ENCODE measurements at places on chromosomes 3 and 15.
A peak's percentile ranks its signal among the peaks of the same experiment; 100 is the strongest.

- no peak for DNase-seq
These were observed 495.9 kb upstream of the NAALADL2 start for GRCh38 chr3:174363256-174363655.

GRCh38 chr3:130831719-130832400, 62.0 kb upstream of the ATP2C1 start:
- DNase-seq: no peak

- DNase-seq: no peak
These were observed 114.7 kb upstream of the TLE3 start for GRCh38 chr15:70212286-70212962.

DNA sequence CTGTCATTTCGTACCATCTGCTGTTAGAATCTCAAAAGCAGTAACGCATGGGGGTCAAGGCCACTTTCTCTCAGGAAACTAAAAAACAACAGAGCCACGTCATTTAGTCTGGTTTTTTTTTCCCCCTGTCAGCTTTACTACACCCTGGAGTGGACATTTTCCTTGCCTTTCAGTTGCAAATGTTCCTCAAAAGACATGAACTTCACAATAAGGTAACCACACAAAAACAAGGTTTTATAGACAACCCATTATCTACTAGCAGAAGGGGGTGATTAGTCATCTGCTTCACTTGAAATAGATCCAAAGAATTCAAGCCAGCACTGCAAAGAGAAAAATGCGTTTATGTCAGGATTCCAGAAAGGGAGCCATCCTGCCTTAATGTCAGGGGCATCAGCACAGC, 171.8 kb upstream of the CDIN1 start:
- DNase-seq: no peak

DNA sequence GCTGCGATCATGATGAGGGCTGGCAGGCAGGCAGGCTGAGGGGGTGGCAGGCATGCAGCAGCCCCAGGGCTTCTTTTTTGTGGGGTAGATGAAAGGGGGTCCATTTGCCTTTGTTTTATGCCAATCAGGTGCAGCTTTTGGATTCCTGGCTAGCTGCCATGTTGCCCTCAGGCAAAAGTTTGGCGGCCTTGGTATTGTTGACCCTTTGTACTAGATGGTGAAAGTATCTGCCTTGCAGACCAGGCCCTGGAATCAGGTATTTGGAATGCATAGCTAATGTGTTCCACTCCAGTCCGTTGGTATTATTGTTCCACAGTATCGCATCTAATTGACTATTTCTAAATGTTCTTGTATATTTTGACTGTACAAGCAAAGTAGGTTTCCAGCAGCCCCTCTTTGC, 35.0 kb downstream of the EEFSEC start:
- no peak for DNase-seq

GRCh38 chr3:150079029-150079739, 108.5 kb upstream of the PFN2 start:
- peak; percentile 43 for DNase-seq

- DNase-seq: no peak
These were observed 64.5 kb upstream of the CCR4 start for GRCh38 chr3:32886911-32887310.

DNA sequence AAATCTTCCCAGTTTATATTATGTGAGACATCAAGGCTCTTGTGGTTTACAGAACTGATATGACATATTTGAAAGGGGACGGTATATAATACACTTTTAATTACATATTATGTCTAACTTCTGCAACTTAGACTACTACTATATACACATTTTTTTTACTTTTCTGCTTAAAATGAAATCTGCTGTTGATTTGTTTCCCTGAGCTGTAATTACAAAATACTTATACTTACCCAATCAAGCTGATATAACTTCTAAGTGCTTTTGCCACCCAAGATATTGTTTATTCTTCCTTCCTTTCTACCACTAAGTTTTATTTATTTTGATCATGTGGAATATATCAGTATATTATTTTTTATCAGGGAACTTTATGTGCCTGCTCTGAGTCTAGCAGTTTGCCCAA, 654.0 kb upstream of the TGFBR2 start:
- no peak for DNase-seq

GRCh38 chr3:58688574-58688973, 22.0 kb upstream of the FAM3D start:
- DNase-seq: no peak

DNA sequence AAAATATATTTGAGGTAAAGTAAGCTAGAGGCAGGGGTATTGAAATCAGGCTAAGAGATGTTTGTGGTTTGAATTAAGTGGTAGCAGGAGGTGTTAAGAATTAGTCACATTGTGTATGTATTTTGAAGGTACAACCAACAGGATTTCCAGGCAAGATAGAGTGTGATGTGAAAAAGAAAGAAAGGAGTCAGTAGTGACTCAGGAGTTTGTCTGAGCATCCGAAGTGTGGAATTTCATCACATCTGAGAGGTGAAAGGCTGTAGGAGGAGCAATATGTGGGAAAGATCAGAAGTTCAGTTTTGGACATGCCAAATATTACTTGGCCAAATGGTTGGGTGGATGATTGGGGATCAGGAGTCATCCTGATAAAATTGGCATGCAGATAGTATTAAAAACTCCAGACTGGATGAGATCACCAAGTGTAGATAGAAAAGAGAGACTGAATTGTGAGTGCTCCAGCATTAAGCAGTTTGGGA, 32.1 kb upstream of the EBLN2 start:
- no peak for DNase-seq

DNA sequence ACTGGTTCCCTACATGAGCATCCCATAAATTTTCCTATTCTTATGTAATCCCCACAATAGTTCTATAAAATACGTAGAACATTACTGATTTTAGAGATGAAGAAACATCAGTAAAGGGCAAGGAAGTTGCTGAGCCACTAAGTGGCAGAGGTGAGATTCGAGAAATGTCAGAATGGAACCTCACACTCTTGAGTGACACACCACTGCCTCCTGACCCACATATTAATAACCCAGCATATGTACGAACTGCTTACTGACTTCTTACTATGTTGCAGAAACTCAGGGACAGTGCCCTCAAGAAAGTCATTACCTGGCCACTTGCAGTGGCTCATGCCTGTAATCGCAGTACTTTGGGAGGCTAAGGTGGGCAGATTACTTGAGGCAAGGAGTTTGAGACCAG, 1022.4 kb downstream of the FHIT start:
- no peak for DNase-seq

DNA sequence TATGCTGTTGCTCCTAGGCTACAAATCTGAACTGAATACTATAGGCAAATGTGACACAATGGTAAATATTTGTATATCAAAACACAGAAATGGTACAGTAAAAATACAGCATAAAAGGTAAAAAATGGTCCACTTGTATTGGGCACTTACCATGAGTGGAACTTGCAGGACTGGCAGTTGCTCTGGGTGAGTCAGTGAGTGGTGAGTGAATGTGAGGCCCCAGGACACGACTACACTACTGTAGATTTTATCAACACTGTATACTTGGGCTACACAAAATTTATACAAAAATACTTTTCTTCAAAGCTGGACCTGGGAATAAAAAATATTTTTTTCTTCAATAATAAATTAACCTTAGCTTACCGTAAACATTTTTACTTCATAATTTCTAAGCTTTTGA, 41.6 kb upstream of the DUT start:
- DNase-seq: no peak

- no peak for DNase-seq
These were observed 151.1 kb downstream of the SQOR start for GRCh38 chr15:45785897-45786296.

DNA sequence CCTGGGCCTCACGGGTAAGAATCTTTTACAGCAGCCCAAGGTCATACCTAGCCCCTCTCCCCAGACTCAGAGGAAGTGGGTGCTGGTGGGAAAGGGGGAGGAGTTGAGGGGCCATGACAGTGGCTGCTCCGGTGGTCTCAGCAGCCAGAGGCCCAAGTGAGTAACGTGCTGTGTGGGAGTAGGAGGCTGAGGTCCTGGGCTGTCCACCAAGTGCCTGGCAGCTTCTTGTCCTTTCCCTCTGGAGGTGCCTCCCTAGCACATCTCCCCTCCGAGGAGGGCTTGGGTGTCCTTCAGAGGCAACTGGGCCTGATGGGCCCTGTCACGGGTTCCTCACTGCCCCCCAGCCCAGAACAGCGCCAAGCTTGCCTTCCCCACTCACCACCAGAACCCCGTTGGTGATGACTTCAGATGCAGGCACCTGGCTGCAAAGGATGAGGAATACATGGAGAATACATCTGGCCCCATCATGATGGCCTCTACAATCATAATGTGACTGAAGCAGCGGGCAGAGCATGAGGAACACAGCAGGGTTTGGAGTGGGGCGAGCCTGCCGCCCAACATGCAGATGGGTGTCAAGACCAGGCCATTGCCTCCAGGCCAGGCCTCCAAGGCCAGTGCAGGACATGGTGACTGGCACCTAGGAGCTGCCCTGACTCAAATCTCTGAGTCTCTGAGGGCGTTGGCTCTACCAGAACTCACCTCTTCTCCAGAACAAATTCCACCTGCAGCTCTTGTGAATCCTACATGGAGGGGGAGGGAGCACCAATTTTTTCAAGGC, 3.3 kb downstream of the PLA2G4F start:
- no peak for DNase-seq

- DNase-seq: no peak
These were observed 257.7 kb upstream of the PROK2 start for GRCh38 chr3:72042397-72043203.

GRCh38 chr3:114011059-114011797, 45.1 kb downstream of the CCDC191 start:
- no peak for DNase-seq

DNA sequence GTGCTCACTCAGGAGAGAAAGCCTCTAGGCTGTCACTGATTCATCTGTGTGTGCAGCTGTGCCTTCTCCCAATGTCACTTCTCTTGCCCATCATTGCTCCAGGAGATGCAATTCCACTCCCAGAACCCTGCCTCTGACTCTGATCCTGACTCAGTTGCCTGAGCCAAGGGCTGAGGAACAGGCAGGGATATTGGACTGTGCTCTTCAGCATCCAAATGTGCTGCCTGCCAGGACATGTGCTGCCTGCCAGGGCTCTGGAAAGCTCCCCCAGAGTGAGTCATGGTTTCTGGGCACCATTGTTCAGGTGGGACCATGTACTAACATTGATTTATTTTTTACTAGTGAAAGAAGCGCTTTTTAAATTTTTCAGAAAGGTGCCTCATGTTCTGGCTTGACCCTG, 71.0 kb downstream of the TRIM42 start:
- DNase-seq: no peak

- DNase-seq: peak; percentile 78
These were observed 64.2 kb upstream of the ARL8B start for GRCh38 chr3:5057857-5058324.

DNA sequence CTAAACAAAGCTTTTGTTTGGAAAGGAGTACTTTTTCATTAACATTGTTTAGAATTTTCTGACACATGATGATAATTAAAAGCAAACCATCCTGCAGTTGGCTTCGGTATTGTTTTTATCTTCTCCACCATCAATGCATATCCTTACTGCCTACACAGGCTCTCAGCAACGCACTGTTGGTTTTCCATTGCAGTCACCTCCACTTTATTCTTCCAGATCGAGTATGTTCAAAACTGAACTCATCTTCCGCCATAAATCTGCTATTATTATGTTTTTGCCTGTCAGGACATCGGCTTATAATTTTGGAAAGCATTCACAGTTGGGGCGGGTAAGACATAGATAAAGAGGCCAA, 589 bp upstream of the SENP5 start:
- DNase-seq: no peak

GRCh38 chr3:150783316-150783715, 20.3 kb upstream of the SIAH2 start:
- no peak for DNase-seq

DNA sequence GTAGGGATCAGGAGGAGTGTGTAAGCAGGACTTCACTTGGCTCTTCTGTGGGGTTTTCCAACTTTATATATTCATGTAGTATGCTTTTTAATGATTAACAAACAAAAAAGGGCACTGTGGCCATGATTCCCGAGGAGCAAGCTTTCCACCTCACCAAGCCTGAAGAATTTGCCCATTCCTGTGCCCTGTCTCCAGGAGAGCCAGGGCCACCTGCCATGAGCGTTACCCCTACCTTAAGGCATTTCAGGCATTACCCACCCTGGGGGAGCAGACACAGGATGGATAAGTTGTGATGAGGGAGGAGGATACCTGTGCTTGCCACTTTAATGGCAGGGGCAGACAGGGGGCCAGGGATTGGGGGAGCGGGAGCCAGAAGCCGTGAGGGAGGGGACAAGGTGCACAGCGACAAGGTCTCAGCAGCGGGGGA, 3.0 kb downstream of the TRPM1 start:
- DNase-seq: no peak

GRCh38 chr3:74271541-74271940, 342.9 kb downstream of the CNTN3 start:
- no peak for DNase-seq

- no peak for DNase-seq
These were observed 1.4 kb downstream of the MAP6D1 start for GRCh38 chr3:183823963-183824362.

DNA sequence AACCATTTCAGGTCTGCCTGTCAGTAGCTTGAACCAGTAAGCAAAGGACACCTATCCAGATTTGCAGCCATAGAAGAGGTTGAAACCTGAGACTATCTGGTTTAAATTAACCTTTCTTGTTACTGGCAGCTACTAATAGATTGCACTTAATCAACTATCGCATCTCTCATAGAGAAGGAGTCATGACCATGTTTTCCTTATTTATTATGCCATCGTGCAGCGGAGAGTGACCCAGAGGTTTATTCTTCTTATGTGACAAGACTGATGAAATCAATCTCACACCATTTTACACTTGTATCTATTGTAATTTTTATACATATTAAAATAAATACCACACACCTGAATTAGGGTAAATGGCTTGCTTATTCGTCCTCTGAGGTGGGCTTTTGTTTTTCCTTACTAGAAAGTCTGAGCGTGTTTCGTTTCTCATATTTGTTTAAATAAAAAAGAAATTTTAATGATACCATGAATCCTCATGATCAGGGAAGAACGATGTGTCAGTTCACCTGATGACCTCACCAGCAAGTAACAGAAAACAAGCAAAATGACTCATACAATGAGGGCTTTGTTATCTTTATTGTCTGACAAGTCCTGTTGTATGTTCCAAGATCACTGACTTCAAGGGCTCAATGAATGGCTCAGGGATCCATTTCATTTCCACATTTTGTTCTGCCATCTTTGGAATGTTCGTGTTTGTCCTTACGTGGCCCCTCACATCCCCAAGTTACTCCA, 379.5 kb upstream of the DPH6 start:
- DNase-seq: no peak

- DNase-seq: peak; percentile 52
These were observed 51.2 kb upstream of the PCSK6 start for GRCh38 chr15:101540480-101541239.

Measured in RPMI8226 (cell line).